ENCODE measurements at places on chromosomes 7 and 10.

GRCh38 chr10:16799621-16800020 lies 17.6 kb downstream of the RSU1 start:
- DNase-seq = peak; percentile 45

- DNase-seq = no peak
Observed at GRCh38 chr10:75708060-75708459, 276.6 kb downstream of the LRMDA start.

DNA sequence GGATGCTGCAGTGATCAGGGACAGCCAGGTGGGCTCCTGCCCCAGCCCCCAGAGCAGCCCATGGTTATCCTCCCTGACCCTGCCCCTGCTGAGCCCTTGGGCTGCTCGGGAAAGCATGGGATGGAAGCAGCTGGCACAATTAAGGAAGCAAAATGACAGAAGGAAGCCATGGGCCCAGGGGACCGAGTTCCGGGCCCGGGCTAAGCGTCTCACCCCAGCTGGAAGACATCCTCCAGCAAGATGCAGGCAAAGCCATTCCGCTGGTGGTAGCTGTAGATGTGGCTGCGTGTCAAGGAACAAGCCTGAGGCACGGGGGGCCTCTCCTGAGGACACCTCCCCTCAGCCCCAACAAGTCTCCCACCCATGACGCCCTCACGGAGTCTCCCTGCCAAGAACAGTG lies 1.1 kb downstream of the ATG9B start:
- DNase-seq = no peak

GRCh38 chr10:101444058-101444898 lies 90.3 kb downstream of the BTRC start:
- DNase-seq = no peak

DNA sequence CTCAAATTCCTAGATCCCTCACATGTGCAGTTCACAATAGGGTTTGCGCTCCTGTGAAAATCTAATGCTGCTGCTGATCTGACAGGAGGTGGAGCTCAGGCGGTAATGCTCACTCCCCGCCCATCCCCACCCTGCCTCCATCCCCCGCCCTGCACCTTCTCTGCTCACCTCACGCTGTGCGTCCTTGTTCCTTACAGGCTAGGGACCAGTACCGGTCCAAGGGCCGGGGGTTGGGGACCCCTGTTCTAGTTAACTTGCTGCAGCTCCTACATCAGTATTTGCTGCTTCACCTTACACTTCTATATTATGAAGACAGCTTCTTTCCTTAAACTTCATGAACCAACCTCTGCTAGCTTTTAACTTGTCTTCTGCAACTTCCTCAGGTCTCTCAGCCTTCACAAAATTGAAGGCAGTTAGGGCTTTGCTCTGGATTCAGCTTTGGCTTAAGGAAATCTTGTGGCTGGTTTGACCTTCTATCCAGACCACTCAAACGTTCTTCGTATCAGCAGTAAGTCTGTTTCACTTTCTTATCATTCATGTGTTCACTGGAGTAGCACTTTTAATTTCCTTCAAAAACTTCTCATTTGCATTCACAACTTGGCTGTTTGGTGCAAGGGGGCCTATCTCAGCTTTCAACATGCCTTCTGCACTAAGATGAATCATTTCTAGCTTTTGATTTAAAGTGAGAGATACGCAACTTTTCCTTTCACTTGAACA lies 1.7 kb upstream of the TNKS2 start:
- DNase-seq = peak; percentile 32

GRCh38 chr10:3769556-3769955 lies 15.5 kb downstream of the KLF6 start:
- no peak for DNase-seq

GRCh38 chr7:116024826-116025809 lies 5.4 kb downstream of the TFEC start:
- DNase-seq = no peak

GRCh38 chr10:133465191-133465949 lies 11.6 kb downstream of the SCART1 start:
- peak; percentile 35 for DNase-seq

GRCh38 chr7:128679920-128680319 lies 7.8 kb downstream of the GARIN1A start:
- peak; percentile 68 for DNase-seq

GRCh38 chr10:109689785-109690184 lies 233.5 kb downstream of the XPNPEP1 start:
- no peak for DNase-seq

DNA sequence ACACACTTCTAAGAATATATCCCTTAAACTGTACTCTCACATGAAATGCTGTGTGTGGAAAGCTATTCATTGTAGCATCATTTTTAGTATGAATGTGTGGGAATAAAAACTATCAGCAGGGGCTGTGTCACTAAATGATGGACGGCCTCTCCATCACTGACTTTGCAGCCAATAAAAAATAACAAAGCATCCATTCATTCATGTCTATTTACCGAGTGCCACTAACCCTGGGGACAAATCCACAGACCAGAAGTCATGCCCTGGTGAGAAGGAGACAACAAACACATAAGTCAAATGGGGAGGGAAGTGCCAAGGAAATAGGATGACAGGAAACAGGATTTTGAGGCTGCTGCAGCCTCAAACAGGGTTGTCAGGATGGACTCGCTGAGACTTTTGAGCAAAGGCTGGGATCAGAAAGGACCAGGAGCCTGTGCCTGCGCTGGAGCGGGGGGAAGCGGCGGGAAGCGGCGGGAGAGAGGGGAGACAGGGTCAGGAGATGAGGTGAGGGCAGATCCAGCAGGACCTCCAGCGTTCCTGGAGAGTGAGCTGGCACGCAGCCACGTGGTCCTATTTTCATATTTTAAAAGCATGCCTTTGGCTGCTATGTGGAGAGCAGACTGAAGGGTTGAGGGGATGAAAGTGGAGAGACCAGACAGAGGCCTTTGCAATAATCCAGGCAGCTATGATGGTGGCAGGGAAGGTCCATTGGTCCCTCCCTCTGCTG lies 2.2 kb upstream of the NOM1 start:
- no peak for DNase-seq

- peak; percentile 0 for DNase-seq
Observed at GRCh38 chr7:58086461-58086860, 636.5 kb downstream of the ZNF716 start.

DNA sequence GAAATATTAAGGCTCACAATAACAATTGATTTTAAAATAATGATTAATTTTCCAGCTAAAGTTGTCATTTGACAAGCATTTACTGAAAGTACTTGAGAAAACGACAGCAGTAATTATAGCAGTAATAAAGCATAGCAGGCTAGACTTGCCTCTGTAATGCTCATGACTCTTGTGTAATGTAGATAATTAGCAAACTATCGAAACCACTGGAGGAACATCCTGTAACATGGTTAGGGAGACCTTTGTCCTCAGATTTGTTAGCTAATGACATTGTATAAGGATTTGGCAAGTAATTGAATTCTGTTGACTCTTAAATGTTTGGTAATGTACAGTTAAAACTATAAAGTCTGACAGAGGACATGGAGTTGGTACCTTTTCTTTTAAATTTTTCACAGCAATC lies 24.8 kb downstream of the ARL4A start:
- DNase-seq = no peak

DNA sequence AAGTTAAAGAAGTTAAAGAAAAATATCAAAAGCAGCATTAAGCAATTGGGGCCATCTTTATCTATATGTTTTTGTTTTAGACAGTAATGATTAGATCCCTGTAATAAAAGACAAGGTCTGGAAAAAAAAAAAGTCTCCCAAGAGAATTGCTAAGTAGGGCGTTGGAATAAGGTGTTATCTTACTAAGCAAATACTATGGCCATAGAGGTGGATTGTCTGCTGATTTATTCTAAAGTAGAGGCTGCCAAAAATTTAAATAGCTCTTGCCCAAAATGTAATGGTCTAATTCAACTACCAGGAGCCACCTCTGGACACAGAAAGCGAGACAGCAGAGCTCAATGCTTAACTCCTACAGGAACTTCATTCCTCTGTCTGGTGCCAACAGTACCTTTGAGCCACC lies 71.6 kb downstream of the HERPUD2 start:
- no peak for DNase-seq

GRCh38 chr7:14973712-14974428 lies 71.3 kb upstream of the DGKB start:
- no peak for DNase-seq

DNA sequence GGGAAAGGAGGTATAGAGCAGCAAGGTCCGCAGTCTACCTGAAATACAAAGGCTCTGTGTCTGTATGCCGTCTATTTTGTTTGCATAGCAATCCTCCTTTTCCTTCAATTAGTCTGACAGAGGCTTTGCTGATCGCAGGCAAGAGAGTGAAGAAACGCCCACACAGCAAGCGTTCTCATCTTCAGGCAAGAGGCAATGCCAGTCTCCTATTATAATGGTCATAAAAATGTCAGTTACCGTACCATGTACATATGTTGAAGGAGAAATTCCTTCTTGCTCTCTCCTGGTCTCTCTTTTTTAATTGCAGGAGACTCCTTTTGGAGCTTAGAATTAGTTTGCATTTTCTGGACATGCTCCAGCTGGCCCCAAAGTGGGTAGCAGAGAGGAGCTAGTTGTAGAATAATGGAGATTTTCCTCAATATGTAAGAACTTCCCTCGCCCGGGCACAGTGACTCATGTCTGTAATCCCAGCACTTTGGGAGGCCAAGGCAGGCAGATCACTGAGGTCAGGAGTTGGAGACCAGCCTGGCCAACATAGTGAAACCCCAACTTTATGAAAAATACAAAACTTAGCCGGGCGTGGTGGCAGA lies 139.5 kb downstream of the PFKFB3 start:
- no peak for DNase-seq

DNA sequence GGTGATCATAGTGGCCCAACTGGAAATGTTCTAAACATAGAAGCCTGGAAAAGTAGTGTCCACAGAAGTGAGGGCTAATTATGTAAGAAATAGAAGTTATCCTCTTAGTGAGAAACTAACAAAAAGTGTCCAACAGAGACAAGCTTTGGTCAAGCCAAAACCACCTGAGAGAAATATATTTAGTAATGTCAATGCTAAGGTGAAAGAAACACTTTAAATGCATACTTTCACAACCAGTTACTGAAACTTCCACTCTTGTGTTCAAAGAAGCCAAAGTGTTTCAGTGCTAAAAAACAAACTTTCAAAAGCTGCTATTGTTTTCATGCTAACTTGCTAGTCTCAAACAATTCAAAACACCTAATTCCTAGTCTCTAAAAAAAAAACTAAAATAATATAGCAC lies 18.1 kb downstream of the RAB11FIP2 start:
- DNase-seq = peak; percentile 20

DNA sequence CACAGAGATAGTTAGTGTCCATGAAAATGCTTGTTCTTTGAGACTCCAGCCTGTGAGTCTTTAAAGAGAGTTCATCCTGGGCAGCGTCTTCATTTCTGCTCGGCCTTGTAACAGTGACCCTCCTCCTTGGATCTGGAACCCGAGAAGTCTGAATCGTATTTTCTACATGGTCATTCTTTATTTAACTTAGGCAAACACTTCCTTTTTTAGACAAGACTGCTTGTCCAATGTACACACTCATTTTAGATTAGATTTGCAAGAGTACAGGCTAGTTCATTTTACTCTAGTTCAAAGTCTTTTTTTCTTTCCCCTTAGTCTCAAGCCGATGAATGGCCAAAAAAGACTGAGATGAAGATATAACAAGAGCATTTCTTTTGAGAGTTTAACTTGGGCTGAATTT lies 133.5 kb downstream of the CHN2 start:
- DNase-seq = no peak

GRCh38 chr7:124813994-124814798 lies 48.6 kb upstream of the GPR37 start:
- no peak for DNase-seq

DNA sequence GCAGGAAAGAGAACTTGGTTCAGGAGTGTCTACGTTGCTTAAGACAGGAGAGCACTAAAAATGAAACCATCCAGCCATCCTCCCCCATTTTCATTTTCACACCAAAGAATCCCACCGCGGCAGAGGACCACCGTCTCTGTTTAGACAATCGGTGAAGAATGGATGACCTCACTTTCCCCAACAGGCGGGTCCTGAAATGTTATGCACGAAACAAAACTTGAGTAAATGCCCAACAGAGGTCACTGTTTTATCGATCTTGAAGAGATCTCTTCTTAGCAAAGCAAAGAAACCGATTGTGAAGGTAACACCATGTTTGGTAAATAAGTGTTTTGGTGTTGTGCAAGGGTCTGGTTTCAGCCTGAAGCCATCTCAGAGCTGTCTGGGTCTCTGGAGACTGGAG lies 1.4 kb upstream of the IL6 start:
- peak; percentile 46 for DNase-seq

DNA sequence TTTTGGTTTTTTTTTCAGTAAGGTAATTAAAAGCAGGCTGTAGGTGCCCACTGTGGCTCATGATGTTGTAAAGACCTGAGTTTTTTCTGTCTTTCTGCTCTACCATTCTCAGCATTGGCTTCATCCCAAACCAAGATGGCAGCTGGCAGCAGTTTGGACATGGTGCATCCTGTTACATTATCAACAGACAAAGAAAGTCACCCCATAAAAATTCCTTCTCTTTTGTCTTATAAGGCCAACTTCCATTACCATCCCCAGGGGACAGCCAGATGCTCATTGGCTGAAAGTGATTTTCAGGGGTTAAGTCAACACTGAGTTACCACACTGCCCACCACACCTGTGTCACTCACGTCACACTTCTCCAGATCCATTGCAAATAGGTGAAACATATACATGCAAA lies 558.4 kb downstream of the SDK1 start:
- no peak for DNase-seq

DNA sequence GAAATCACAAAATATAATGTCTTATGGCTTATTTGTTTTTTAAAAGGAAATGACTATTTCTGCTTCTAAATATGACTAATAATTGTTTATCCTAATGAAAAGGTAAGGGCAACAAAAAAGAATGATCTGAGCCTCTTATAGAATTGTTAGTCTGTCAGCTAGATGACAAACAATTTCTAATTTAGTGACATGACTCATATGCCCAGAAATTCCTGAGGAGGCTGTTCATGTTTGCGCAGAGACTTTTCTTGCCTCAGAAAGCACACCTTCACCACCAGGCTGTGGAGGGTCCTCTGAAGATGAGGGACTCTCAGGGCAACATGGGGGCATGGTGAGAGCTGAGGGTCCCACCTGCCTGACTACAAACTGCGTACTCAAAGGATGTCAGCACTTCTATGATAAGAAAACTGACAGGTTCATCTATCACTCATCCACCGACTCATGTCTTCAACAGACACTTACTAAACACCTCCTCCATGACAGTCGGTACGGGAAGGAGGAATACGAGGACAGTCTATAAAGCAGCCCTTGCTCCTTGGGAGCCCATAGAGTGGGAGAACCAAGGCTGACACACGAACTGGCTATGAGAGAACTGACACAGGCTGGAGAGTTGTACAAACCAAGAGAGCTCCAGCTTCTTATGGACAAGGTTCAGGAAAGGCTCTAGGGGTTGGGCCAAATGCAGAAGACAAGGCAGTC lies 102.0 kb downstream of the PKD1L1 start:
- no peak for DNase-seq

DNA sequence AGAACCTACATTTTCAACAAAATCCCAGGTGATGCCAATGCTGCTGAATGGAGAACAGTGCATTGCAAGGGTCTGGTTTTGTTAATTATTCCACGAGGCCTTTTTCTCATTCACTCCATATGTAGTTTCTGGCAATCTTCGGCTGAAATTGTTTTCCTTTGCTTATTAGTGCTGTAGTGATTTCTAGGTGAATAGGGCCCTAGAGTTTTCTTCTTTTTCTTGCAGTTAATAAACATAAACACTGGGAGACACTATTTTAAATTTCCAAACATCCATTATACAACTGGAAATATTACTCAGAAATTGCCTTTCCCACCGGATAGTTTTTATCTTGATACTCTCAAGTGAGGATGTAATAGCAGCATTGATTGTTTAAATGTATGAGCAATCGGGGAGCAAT lies 435.6 kb downstream of the XPNPEP1 start:
- DNase-seq = no peak

All from GM13976 (cell line).